Stimulated activated CD4-positive, alpha-beta T cell treated with anti-CD3 and anti-CD28 coated beads, Interleukin-12 subunit alpha, Interleukin-12 subunit beta, amount 100 ng/mL, for 24 hours (primary cell): ENCODE measurements at places on chromosomes 3 and 15.

GRCh38 chr15:61146931-61147230 is 82.2 kb downstream of the RORA start:
- no peak for DNase-seq

GRCh38 chr3:52122491-52122890 is 31.7 kb downstream of the POC1A start:
- DNase-seq, result no peak

DNA sequence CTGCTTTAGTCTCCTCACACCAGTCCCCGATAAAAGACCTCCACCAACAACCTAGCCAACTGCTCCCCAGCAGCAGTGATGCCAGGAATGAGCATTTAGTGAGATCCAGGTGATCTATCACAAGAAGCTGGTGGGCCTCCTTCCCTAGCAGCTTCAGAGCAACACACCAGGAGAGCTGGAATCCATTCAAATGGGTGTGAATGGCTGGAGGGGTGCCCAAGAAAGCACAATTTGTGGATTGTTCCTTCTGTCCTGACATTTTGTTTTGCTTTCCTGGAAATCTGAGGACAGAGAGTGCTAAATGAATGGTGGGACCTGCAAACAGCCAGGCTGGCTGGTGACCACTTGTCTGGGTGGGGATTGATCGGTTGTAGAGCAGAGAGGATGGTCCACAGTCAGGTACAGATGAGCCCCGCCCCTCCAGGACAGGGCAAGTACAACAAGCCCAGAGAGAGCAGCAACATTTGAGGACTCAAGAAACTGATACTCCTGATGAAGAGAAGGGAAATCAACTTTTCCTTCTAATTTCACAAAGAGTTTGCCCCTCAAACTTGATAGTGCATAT is 316.8 kb downstream of the VPS13C start:
- no peak for DNase-seq

DNA sequence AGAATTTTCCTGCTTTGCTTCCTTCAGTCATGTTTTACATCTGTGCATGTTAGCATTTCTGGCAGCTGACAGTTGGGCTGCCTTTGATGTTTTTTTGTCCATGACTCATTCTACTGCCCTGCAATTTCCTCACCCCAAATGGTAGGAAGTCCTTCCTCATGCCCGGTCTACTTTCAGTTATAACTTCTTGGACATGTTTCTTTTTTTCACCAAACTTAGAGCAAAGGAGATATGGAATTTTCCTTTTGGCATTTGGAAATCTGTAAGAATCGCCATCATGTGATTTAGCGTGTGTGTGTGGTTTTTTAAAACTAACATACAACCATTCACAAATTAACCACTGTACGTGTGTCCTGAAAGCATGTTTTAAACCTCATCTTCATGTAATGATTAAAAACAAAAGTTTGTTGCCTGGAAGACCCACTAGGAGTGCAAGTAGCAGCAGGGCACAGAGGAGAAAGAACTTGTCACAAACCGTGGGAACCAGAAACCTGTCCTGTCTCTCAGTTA is 430.7 kb upstream of the CFAP20DC start:
- DNase-seq, result no peak

DNA sequence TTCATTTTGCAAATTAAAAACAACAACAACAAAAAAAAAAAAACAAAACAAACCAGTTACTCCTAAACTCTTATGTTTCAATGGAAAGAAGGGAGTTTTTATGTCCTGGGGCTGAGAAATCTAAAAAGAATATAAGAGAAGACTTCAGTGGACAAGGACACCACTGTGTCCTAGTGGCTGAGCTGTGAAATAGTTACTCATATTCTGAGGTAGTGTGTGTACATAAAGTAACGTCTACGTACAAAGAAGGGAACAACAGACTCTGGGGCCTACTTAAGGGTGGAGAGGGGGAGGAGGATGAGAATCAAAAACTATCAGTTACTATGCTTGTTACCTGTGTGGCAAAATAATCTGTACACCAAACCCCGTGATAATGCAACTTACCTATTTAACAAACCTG is 6.0 kb upstream of the TP53BP1 start:
- no peak for DNase-seq

DNA sequence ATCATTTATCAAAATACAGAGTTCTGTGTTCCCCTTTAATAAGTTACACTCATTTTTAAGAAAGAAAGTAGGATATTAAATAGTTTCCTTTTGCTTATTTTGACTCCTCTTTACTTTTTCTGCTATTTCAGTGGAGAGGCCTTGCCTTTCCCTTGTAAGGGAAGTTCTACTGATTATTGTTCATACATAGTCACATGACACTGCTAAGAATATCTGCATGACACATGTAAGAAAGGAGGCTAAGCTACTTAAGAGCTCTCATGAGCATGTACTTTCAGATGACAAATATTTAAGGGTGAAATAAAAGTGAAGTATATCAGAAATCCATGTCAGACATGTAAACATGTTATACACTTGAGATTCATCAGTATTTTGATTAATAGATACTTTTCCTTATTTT is 39.0 kb downstream of the MYRIP start:
- no peak for DNase-seq

- no peak for DNase-seq
Observed at GRCh38 chr15:78930577-78931388, 14.1 kb downstream of the CTSH start.

- no peak for DNase-seq
Observed at GRCh38 chr15:69055251-69055650, 40.8 kb downstream of the NOX5 start.
